Stimulated activated CD8-positive, alpha-beta memory T cell treated with anti-CD3 and anti-CD28 coated beads, Interleukin-2, amount 100 ng/mL, for 1 hour (primary cell): ENCODE measurements at places on chromosomes 3 and 15.

GRCh38 chr3:52121464-52121805 lies 32.8 kb downstream of the POC1A start:
- no peak for DNase-seq

DNA sequence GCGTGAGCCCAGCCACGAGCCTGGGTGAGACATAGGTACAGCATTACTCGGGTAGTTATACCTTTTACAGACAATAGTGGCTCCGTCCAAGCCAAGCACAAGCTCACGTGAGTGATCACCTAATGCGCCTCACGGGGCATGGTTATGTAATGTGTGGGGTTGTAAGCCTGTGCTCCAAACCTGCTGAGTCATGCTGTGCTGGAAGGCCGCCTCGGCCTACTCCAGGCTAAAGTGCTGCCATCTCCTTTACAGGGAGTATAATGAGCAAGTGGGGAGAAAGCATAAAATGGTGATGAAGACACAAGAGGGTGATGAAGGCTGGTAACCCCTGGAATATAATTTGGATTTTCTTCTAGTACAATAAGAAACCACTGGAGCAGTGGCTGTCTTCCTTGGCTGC lies 175.8 kb upstream of the STT3B start:
- no peak for DNase-seq

- no peak for DNase-seq
Observed at GRCh38 chr15:65042776-65043327, 2.3 kb upstream of the SLC51B start.

GRCh38 chr15:36601952-36602351 lies 22.5 kb downstream of the CDIN1 start:
- no peak for DNase-seq

- peak; percentile 16 for DNase-seq
Observed at GRCh38 chr3:112847692-112848091, 1.0 kb upstream of the CD200R1L start.
